T-cell (primary cell): ENCODE measurements at places on chromosomes 13 and 19.

DNA sequence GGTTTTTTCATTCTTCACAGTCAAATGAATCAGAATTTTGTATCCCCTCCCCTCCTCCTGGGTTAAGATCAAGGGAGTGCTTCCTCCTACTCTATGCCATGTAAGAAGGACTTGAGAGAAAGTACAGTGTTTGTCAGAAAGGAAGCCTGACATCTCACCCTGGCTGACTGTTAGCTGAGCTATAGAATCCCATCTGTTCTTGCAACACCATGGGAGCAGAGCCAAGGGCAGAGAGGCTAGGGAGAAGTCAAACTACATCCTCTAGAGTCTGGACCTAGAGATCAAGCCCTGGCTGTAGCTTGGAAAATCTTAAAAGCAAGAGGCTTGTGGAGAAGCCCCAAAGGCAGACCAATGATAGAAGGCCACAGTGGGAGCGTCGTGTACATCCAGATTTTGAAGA lies 145.9 kb downstream of the OLFM4 start:
- no peak for DNase-seq

DNA sequence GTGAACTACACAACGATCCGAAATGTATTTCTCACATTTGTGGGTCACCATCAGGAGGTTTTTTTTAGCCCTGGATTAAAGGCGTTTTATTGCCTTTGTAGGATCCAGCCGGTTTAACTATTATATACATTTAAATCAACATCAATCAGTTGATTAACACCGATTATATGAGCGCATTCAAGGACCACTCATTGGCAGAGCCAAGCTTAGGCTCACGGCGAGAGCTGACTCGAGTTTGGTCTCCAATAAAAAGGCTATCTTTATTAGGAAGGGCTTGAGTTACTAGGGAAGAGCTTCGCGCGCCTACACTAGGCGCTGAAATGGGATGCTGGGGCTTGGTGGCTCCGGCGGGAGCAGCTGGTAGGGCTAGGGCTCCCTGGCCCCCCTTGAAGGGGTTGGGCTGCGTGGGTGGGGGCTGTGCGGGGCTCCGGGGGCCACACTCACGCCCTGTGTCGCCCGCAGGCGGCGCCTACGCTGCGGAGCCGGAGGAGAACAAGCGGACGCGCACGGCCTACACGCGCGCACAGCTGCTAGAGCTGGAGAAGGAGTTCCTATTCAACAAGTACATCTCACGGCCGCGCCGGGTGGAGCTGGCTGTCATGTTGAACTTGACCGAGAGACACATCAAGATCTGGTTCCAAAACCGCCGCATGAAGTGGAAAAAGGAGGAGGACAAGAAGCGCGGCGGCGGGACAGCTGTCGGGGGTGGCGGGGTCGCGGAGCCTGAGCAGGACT lies 4.2 kb downstream of the PDX1 start:
- no peak for DNase-seq

DNA sequence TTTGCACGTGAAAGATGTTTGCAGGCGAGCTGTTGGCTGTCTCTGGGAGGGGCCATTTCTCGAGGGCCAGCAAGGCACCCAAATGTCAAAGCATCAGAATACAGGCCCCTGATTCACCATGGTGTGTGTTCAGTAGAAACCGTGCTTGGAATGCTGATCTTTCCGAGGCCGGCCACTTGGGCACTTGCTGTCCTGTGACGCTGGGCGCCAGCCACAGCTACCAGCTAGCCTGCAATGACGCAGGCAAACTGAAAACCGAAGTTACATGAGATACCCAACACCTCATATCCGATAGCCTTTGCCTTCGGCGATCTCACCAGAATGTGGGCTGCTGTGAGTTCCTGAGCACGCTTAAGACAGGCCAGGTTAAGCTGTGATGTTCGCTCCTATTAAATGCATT lies 12.0 kb downstream of the THOP1 start:
- DNase-seq: no peak

- no peak for DNase-seq
Observed at GRCh38 chr19:18719541-18719940, 36.1 kb downstream of the CRTC1 start.

- no peak for DNase-seq
Observed at GRCh38 chr13:109309625-109310363, 476.6 kb downstream of the IRS2 start.

DNA sequence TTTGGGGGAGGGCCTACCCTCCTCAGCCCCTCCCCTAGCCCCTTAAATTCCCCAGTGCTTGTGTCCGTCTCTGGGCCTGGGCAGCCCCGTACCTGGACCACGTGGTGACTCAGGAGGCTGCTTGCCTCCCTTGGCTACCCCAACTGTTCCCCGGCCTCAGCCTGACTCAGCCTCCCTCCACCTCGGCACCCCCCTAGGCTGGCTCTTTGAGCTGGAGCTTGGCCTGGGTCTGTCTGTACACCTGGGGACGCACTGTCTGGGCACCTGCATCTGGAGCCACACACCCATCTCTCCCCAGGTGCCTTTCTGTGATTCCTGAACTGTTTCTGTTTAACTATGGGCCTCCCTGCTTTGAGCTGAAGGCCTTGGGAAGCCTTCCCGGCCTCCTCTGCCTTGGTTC lies 1.8 kb upstream of the KLK14 start:
- DNase-seq: no peak

- no peak for DNase-seq
Observed at GRCh38 chr13:59414006-59414405, 749.7 kb downstream of the DIAPH3 start.

DNA sequence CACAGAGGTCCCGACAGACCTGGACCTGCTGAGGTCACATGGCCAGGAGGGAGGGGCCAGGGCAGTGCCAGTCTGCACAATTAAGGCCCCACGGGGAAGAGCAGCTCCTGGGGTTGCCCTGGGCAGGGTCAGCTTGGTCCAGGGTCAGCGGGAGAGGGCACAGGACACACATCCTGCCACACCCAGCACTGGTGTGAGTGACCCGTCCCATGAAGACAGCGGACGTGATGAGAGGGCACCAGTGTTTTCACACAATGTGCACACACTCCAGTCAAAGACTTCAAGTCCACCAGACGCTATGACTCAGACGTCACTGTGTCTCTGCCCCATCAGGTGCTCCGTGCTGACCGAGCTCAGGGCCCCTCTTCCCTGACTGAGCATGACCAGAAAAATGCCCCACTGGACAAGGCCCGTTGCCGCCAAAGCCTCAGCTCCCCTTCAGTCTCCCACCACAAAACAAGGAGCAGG lies 4.2 kb downstream of the TMEM259 start:
- DNase-seq: no peak

- DNase-seq: no peak
Observed at GRCh38 chr19:1864480-1865171, 1.2 kb upstream of the KLF16 start.

GRCh38 chr13:26989957-26990713 lies 181.5 kb downstream of the USP12 start:
- no peak for DNase-seq

DNA sequence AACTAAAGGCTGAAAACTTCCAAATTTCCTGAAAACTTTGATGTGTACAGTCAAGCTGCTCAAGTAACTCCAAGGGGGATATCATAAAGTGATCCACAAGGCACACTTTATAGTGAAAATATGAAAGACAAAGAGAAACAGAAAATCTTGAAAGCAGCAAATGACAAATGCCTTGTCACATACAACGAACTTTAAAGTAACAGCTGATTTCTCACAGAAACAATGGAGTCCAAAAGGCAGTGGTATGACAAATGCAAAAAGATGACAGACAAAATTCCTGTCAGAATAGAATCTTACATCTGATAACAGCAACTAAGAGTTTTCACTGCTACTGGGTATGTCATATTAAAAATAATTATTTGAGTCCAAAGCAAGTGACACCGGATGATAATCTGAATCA lies 1602.3 kb upstream of the PRR20A start:
- no peak for DNase-seq

GRCh38 chr19:30336290-30336689 lies 35.9 kb upstream of the ZNF536 start:
- no peak for DNase-seq

DNA sequence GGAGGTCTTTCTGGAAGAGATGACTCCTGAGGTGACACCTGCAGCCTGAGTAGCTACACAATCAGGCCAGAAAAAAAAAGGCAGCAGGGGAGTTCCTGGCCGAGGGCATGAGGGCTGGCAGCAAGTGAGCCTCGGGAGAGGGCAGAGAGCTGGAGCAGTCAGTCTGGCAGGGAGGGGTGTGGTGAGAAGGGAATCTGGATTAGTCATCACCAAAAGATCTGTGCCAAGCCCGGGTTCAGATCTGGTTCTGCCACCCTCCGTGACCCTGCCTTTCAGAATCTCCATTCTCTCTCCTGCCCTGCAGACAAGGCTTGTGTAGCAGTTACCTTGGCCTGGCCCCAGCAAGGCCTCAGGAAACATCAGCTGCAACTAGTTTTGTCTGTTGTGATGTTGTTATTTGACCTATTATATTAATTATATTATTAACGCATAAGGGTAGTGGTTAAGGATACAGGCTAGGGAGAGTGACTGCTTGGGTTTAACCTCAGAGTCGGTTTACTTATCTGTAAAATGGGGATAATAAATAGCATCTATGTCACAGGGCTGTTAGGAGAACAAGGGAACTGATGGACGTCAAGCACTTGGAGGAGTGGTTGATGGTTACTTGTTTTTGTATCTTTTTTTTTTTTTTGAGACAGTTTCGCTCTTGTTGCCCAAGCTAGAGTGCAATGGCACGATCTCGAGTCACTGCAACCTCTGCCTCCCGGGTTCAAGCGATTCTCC lies 2.7 kb upstream of the CAPNS1 start:
- no peak for DNase-seq

- no peak for DNase-seq
Observed at GRCh38 chr19:18611327-18612050, 1.2 kb upstream of the TMEM59L start.

DNA sequence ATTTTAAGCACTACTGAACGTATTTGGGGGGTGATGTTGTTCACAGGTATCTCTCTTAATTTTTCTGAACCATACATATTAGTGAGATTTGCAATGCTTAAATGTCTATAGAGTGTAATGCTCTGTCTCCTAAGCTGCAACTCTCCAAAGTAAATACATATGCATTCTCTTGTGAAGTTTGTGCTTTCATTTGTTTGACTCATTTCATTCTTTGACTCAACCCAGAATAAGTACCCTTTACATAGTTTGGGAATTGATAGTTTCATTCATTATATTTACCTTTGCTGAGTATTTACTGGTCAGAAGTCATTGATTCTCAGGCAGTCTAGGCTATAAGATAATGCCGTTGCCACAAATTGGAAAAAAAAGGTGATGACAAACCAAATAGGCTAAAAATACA lies 406.9 kb downstream of the FGF9 start:
- no peak for DNase-seq

DNA sequence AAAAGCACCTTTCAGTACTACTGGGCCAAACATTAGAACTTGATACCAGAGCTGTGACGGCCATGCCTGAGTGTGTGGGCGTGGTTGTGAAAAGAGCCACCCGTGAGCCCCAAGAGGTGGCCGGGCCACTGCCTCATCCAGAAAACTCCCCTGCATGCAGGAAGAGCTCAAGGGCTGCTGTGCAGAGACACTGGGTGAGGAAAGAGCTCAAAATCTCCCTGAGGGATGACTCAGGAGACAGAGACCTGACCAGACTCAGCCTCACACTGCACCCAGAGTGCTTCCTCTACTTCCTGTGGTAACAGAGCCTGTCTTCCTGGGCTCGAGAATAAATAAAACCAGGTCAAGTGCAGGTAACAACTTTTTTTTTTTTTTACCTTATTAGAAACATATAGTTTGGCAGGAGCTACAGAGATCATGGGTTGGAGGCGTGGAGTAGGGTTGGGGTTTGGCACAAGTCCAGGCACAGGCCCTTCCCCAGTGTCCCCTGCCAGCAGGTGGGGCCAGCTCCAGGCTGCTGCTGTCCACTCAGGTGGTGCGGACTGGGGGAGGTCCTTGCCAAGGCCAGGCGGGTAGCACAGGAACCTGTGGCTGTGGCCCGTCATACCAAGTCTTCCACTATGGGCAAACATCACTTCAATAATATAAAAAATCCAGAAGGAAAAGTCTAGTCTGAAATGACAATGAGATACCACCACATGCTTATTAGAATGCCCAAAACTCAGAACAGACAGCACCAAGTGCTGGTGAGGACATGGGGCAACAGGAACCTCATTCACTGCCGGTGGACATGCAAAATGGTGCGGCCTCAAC lies 25.5 kb downstream of the ELL start:
- peak; percentile 65 for DNase-seq

DNA sequence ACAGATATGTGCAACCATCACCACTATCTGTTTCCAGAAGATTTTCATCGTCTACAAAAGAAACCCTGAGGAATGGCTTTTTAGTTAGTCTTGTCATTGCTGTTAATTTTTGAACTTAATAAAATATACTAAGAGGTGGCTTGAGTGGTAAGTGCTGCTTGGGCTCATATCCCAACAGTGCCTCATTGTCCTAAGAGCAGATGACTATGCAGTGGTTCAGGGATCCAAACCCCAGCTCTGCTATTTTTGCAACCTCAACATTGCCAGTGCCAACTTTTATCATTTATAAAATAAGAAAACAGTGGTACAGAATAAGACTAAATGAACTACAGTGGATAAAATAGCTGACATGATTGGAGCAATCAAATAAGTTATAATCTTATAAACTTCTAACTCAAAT lies 123.2 kb upstream of the SLC7A1 start:
- DNase-seq: no peak

- no peak for DNase-seq
Observed at GRCh38 chr13:28320209-28320608, 174.7 kb downstream of the FLT1 start.

DNA sequence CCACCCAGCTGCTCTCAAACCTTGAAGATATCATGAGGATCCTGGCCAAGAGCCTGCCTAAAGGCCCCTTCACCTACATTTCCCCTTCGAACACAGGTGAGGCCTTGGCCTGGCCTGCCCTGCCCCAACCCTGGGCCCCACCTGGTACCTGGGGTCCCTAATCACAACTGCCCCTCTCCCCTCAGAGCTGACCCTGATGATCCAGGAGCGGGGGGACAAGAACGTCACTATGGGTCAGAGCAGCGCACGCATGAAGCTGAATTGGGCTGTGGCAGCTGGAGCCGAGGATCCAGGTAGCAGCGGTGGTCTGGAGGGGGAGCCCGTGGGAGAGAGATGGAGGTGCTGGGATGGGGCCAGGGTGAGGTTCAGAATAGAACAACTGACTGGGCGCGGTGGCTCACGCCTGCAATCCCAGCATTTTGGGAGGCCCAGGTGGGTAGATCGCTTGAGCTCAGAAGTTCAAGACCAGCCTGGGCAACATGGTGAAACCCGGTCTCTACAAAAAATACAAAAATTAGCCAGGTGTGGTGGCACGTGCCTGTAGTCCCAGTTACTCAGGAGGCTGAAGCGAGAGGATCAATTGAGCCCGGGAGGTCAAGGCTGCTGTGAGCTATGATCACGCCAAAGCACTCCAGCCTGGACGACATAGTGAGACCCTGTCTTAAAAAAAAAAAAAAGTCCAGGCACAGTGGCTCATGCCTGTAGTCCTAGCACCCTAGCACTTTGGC lies 17.5 kb downstream of the DDX39A start:
- DNase-seq: no peak

DNA sequence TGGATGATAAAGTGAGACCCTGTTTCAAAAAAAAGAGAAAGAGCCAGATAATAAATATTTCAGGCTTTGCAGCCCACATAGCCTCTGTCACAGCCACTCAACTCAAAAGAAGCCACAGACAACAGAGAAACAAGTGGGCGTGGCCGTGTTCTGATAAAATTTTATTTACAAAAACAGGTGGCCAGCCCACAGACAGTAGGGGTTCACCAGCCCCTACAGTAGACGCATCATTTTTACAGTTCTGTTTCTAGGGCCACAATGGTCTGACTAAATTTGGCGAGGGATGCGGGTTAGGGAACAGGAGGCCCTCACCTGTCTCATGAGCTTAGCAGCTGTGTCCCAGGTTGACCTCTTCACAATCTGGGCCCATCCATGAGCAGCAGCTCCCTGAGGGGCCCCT lies 59.5 kb downstream of the ARHGEF18 start:
- DNase-seq: no peak

- no peak for DNase-seq
Observed at GRCh38 chr13:32033744-32034143, 2.2 kb downstream of the FRY start.
